ENCODE measurements at places on chromosomes 13 and 19.
A peak's percentile ranks its signal among the peaks of the same experiment; 100 is the strongest.

- no peak for DNase-seq
Observed at GRCh38 chr13:109255141-109255856, 531.1 kb downstream of the IRS2 start.

- DNase-seq: no peak
Observed at GRCh38 chr19:3194106-3195087, 8.7 kb downstream of the NCLN start.

GRCh38 chr13:92346046-92346445, 880.6 kb upstream of the GPC6 start:
- DNase-seq: no peak

DNA sequence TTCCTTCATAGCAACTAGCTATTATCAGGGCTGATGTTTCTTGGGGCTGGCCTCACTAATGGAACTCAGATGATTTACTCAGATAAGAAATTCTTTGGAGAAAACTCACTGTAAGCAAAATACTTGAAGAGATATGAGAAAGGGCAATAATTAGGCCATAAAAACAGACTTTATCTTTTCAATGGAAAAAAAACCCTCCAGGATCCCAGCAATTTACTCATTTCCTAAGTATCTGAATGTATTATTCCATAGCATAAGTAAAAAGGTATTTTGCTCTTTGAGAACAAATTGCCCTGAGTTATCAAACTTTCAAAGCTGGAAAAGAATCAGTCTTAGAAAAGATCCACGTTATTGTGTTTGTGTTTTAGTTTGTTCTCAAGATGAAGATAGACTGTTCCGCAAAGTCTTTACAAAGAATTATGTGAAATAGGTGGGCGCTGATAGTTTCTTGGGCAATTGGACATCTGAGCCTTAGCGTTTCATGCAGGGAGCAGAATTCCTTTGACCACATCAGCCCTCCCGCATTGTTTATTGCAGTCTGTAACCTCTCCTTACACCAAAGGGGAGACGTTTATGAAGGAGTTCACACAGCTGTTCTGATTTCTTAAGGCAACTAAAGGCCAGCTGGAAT, 29.1 kb upstream of the CSNK1A1L start:
- no peak for DNase-seq

DNA sequence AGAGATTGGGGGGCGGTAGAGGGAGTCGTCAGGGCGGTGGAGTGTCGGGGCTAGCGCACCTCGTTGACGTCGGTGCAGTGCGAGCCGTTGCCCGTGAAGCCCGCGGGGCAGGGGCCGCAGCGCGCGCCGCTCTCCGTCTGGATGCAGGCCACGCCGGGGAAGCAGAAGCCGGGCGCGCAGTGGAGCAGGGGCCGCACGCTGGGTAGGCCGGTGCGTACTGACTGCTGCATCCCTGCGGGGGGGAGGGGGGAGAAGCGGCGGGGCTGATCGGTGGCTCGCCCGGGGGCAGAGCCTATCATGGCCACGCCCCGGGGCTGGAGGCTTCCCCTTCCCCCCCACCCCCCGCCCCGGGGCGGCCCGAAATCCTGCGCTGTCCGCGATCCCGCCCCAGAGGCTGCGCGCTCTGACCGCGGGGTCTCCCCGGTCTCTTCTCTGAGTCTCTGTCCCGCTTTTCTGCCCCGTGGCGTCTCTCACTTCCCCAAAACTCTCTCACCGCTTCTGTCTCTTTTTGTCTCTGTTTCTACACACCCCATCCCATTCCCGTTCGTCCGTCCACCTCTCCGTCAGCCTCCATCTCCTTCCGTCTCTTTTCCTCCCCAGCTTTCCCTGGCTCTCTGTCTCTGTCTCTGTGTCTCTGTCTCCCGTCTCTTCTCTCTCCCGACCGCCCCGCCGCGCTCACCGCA, 1.1 kb downstream of the COMP start:
- peak; percentile 29 for DNase-seq

DNA sequence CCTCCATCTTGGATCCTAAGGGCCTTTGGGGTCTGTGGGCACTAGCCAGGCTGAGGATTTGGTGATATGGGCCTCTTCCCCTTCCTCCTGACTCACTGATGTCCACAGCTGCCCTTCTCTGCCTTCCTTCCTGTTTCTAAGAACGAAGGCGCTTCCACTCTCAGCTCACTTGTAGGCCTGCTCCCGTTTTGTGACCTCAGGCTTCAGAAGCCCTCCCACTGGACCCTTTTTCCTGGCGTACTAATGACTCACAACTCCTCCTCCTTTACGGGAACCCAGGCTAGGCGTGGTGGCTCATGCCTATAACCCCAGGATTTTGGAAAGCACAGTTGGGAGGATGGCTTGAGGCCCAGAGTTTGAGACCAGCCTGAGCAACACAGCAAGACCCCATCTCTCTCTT, 55.6 kb downstream of the TMED1 start:
- no peak for DNase-seq

GRCh38 chr19:19214892-19215291, 3.1 kb downstream of the NCAN start:
- DNase-seq: no peak

- peak; percentile 66 for DNase-seq
Observed at GRCh38 chr19:52993342-52994178, 20.2 kb upstream of the ERVV-1 start.

DNA sequence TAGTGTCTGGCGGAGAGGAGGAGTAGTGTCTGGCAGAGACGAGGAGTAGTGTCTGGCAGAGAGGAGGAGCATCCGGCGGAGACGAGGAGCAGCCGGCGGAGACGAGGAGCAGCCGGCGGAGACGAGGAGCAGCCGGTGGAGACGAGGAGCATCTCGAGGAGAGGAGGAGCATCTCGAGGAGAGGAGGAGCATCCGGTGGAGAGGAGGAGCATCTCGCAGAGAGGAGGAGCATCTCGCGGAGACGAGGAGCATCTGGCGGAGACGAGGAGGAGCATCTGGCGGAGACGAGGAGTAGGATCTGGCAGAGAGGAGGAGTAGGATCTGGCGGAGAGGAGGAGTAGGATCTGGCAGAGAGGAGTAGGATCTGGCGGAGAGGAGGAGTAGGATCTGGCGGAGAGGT, 18.2 kb downstream of the C13orf46 start:
- DNase-seq: no peak

GRCh38 chr19:4425537-4425936, 23.1 kb downstream of the CHAF1A start:
- DNase-seq: no peak

GRCh38 chr13:34868733-34869132, 73.3 kb upstream of the NBEA start:
- DNase-seq: no peak

- DNase-seq: no peak
Observed at GRCh38 chr19:50551034-50551714, 17.1 kb downstream of the LRRC4B start.

DNA sequence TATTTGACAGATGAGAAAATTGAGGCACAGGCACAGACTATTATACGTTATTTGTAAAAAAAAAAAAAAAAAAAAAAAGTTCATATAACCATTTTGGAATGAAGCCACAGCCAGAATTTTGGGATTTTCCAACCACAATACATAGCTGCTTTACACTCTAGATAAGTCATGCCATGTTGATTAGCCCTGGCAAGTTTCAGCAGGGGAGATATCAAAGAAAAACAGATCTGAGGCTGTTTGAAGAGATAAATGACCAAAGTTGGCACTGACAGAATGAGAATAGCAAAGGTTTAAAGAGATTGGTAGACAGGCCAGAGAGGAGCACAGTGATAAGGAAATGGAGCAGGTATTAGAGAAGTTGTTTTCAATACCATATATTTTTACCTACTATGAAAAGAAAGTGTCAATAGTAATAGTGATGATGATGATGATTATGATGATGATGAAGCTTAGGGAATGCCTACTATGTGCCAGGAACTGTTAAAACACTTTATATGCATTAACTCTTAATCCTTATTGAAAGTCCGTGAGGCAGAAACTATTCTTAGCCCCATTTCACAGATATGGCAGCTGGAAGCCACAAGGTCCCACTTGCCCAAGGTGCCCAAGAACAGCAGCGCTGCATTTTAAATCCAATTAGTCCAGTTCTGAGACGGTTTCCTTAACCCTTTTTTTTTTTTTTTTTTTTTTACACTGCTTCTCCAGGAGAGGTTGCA, 105.5 kb downstream of the MBNL2 start:
- no peak for DNase-seq

DNA sequence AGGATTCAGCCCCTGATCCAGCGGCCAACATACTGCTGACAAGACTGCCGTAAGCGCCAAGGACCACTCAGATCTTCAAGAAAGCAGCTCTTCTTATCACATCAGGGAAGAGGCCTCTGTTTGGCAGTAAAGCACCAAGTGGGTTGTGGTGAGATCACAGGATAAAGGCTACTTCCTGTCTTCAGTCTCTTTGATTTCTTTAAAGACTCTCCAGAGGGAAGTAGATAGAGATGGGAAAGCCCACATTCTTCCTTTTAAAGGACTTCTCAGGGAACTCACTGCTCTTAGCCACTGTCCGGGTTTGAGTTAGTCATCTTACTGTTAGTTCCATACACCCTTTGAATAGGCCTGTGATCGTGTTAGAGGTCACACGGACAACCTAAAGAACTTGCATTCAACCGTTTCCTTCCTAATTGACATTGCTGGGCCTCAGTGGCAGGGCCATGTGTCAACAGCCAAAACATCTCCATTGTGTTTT, 47.2 kb upstream of the POMP start:
- no peak for DNase-seq

DNA sequence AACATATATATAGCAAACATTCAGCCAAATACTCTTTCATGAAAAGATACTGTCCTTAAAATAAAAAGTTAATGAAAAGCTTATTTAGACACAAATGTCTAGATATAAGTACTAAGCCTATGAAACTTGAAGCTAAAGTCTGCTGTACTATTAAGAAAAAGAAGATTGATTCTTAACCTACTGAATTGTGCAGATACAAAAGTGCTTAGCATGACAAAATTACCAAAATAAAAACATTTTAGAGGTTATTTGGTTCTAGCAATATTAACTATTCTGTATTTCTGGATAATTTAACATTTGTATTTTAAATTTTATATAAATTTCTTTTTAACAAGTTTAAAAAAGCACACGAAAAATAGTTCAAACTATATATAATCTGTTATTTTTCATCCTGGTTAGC, 8.8 kb downstream of the RNF6 start:
- DNase-seq: no peak

DNA sequence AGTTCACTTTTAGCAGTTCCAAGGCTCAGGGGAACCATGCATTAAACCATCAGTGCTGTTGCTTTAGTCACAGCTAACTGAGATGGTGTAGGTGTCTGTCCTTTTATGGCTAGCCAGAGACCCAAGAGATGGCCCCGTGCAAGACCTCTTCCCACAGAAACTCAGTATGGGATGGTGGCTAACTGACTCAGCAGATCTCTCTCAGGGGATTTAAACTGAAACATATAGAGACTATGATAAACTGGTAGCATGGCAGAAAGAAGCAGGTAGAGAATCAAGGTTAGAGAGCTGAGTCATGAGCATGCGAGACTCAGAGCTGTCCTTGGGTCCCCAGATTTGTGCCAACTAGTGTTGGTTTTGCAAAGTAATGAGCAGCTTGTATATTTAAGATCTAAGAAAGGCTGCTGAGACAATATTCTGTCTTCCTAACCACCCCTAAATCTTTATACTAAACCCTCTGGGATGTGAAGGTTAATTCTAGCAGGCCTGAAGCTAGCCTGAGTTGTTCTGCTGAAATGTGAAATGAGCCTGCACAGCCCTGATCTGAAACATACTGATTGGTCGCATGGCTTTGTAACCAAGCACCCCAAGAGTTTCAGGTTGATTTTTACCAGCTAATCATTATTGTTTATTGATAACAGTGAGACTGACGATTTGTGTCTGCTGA, 6.5 kb upstream of the SCEL start:
- DNase-seq: no peak

DNA sequence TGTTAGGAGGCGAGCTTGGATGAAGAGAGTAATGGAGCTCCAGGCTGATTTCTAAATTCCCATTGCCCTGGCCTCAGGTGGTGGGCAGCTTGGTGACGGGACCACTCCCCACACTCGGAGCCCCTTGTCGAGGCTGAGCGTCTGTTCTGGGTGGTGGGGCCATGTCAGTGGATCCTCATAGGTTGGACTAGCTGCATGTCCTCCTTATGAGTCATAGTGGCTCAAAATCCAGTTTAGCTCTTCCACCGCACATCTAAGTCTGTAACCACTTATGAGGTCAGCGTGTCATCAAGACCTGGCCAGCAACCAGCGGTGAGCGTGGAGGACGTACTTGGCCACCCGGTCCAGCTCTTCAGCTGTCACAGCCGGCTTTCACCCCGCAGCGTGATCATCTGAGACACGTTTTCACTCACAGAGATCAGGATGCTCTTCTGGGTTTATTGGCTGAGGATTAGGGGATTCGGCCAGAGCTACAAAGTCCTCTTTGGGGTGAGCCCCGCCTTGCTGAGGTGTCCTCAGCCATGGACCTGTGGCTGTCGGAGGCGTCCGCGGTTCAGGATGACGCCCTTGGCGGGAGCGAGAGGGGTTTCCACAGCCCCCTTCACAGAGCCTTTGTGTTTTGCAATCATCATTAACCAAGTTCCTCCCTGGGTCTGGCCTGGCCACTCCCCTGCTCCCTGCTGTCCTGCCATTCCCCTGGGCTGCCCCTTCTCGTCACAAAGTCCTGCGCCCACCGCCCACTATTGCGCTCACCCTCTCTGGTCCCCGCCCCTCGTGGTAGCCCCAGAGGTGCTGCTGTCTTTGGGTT, 41.9 kb downstream of the ADPRHL1 start:
- no peak for DNase-seq
